ENCODE measurements at places on chromosomes 1 and 21. TPM values are rescaled to one million over a fixed set of nuclear protein-coding genes. Genes with fewer than 3 reads are reported as not detected.

Gene KRTAP10-6
- total RNA-seq = not detected

Gene KLF17
- 0.67 TPM for total RNA-seq

Gene XKR8
- total RNA-seq = 4.4 TPM

Gene SPRR2A
- not detected for total RNA-seq

Gene LGR6
- 0.42 TPM for total RNA-seq

Gene MYOG
- total RNA-seq = not detected

Gene HENMT1
- 4.8 TPM for total RNA-seq

Gene ARMH1
- 0.54 TPM for total RNA-seq

Gene SAMSN1
- not detected for total RNA-seq

Gene DPH2
- 34.7 TPM for total RNA-seq

Gene CYP2J2
- total RNA-seq = not detected

Gene CLCNKA
- not detected for total RNA-seq

Gene MAB21L3
- not detected for total RNA-seq

Gene SERPINC1
- total RNA-seq = 0.13 TPM

Gene SFN
- total RNA-seq = 584 TPM

Gene HUNK
- 1.4 TPM for total RNA-seq

Gene S100A1
- total RNA-seq = 0.75 TPM

Gene LYPLAL1
- total RNA-seq = 23.3 TPM

Gene BCL2L15
- 1.7 TPM for total RNA-seq

Gene SIM2
- total RNA-seq = 5.3 TPM

Gene COL16A1
- total RNA-seq = 4.9 TPM

Gene IL23R
- not detected for total RNA-seq

Gene MR1
- total RNA-seq = 7.9 TPM

Gene THBS3
- 8.4 TPM for total RNA-seq

Gene CFHR2
- not detected for total RNA-seq

Gene CYYR1
- not detected for total RNA-seq

Gene OR2W3
- not detected for total RNA-seq

Gene BGLAP
- total RNA-seq = 0.23 TPM

Gene MAP1LC3C
- total RNA-seq = not detected

Gene FCRL6
- total RNA-seq = not detected

Gene PRR9
- not detected for total RNA-seq

Gene TDRD5
- 0.08 TPM for total RNA-seq

Gene LINGO4
- total RNA-seq = not detected

Gene BRDT
- total RNA-seq = not detected

Gene FAM3B
- not detected for total RNA-seq

Gene FH
- total RNA-seq = 84.0 TPM

Gene AK5
- total RNA-seq = 8.2 TPM

Gene AMY1B
- total RNA-seq = not detected

Gene TIE1
- total RNA-seq = not detected

Gene SPAG17
- not detected for total RNA-seq

Gene LBR
- 42.2 TPM for total RNA-seq
